Activated naive CD4-positive, alpha-beta T cell treated with Interleukin-2 at 50 U/mL for 16 hours (primary cell): ENCODE measurements at places on chromosomes 2 and 18.

GRCh38 chr2:179239195-179239594 is 25.4 kb downstream of the SESTD1 start:
- DNase-seq = no peak

DNA sequence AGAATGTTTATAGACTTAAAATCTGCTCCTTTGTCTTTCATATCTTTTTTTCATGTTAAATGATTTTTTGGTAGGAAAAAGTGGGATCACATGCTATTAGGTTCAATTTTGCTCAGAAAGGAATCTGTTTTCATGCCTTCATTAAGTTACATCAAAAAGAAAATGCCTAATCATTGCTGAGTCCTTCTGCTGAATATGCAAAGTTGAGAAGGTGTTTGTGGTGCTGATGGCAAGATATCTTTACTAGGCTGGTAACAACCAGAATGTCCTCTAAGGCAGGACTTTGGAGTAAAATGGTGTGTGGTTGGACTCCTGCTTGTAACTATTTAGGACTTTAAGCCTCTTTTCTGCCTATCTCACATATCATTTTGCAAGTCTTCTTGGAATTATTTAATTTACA is 88.3 kb downstream of the TRIB2 start:
- no peak for DNase-seq

DNA sequence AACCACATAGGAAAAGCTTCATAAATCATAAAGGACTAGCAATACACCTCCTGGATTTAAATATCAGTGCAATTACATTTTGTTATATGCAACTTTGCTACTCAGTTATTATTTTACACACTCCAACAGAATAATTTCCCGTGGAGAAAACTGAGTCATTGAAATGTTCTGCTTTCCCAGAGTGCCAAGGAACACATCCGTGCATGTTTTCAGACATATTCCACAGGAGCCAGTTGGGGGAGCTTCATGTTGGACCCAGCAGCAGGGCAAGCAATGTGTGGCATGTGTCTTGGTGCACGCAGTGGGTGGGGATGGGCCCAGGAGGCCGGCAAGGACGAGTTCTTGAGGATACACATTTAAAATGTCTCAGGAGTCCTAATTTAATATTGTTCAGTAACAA is 14.4 kb upstream of the SMIM21 start:
- DNase-seq = no peak

DNA sequence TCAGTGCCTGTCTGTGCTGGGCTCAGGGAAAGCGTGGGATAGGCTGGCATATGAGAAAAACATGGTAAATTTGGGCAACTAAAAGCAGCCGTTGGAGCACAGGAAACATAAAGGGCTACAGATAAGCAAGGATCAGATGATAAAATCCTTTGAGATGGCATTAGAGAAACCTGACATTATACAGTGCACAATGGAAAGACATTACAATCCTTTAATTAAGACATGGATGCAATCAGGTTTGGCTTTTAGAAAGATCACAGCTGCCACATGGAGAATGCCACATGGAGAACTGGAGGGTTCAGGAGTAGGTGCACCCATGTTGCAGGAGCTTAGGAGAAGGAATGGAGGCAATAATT is 117.3 kb downstream of the CDC42EP3 start:
- no peak for DNase-seq

- DNase-seq = no peak
Observed at GRCh38 chr18:51617167-51617566, 419.7 kb upstream of the MEX3C start.

GRCh38 chr18:73461780-73462059 is 593.9 kb upstream of the NETO1 start:
- DNase-seq = no peak

DNA sequence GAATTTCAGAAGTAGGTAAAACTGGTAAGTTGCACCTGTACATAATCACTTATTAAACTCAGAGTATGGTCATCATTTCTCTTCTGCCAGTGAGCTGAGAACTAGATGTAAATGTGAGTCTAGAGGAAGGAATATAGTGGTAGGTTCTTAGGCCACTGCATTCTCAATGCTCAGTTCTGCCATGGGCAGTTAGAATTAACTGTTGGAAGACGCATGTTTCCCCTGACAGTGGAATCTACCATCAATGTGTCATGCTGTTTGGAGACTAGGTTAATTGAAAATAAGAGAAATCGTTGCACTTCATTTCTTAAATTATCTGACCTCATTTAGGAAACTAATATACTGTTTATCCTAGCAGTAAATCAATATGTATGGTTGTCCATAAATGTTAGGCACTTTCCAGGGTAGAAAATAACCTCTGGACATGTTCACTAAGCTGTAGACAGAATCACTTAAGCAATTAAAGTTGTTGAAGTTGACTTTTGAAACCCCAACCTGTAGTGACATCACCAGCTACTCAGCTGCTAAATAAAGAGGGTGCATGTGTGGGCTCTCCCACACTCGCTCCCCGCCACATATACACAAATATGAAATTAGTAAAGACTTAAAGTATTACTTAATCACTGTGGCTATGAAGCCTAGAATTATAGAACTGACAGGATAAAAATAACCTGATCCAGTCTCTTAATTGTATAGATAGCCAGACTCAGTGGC is 91.5 kb upstream of the NOSTRIN start:
- DNase-seq = no peak

DNA sequence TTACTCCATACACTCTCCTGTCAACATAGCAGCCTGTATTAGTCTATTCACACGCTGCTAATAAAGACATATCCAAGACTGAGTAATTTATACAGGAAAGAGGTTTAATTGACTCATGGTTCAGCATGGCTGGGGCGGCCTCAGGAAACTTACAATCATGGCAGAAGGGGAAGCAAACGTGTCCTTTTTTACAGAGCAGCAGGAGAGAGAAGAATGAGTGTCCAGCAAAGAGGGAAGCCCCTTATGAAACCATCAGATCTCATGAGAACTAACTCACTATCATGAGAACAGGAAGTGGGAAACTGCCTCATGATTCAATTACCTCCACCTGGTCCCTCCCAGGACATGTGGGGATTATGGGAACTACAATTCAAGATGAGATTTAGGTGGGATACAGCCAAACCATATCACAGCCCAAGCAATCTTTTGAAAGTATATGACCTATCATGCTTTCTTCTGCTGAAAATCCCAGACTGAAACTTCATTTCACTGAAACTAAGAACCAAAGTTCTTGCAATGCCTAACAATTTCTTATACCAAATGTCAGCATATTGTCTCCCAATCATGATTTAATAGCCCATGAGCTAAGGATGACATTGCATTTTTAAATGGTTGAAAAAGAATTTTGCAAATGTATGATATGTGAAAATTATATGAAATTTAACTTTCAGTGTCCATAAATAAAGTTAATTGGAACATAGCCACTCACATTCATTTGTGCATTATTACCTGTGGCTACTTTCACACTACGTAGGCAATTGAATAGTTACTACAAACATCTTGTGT is 686.8 kb upstream of the ZEB2 start:
- DNase-seq = no peak

DNA sequence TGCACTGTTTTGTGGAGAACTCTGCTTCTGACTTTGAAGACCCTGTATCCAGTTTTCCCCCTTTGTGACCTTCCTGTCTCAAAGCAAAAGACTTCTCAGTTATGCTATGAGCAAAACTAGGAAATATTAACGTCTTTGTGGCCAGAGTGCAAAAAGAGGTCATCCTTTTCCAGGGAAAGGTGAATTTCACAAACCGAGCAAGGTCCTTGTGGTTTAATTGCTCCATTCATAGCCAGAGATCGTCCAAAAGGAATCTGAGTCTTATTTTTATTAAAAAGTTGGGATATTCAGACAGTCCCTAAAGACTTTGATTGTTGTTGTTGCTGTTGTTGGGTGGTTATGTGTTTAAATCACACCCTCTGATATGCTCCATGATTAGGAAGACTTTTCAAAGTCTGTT is 77.4 kb downstream of the NAB1 start:
- no peak for DNase-seq

DNA sequence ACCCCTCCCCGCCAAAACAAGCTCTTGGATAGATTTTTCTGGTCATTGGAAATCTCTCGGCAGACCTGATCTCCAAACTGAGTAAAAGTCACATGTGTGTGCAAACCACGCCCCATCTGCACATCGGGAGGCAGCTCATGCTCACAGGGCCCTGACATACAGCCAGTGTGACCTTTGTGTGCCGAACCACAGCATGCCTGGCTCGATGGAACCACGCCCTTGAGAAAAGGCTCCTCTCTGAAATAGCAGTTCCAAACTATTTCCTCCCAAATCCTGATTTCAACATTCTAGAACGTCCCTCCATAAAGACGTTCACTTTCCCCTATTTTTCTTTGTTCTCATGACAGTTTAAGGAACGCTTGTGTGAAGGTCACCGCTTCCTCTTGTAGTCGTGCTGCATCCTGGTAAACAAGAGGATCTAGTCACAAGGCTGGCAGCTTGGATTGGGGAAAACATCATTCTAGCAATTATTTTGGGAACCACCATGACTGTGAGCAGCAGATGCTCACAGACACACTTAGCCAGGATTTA is 59.3 kb upstream of the MAP4K4 start:
- no peak for DNase-seq
